ENCODE measurements at places on chromosomes 16 and 17.

- DNase-seq: no peak
Measured at GRCh38 chr16:1696863-1697262, 9.1 kb upstream of the MAPK8IP3 start.

DNA sequence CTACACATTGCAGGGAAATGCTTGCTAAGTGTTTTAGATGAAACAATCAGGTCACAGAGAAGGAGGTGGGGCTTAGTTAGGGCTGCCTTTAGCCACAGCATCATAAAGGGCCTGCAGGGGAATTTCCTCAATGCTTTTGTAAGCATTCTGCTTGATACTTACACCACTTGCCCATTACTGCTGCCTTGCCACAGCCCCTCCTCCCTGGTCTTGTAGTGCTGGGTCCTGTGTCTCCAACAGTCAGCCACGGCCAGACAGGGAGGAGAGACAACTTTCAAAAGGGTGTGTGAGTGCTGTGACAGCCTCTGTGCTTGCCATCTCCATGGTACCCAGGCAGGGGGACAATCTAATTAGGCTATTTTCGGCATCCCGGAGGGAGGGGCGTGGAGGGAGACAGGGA lies 111.2 kb downstream of the SHISA9 start:
- no peak for DNase-seq

- no peak for DNase-seq
Measured at GRCh38 chr16:2769675-2770056, 7.4 kb downstream of the ELOB start.

DNA sequence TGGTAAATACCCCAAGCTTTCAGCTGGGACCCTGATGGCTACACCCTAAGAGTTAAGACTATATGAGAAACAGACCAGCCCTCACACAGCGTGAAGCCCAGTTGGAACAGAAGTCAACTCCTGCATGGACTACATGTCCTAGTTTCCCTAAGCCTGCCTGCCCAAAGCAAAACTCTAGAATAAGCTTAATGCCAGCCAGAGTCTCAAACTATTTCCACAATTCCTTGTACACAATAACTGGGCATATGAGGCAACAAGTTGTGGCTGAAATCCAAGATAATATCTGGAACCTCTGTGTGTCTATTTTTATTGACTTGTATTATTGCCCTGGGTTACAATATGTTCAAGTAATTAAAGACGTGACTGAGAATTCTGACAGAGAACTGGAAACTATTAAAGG lies 19.4 kb downstream of the MYH10 start:
- DNase-seq: no peak

- DNase-seq: no peak
Measured at GRCh38 chr17:51097708-51098446, 22.8 kb downstream of the SPAG9 start.

- DNase-seq: no peak
Measured at GRCh38 chr16:78309763-78310162, 210.3 kb downstream of the WWOX start.

DNA sequence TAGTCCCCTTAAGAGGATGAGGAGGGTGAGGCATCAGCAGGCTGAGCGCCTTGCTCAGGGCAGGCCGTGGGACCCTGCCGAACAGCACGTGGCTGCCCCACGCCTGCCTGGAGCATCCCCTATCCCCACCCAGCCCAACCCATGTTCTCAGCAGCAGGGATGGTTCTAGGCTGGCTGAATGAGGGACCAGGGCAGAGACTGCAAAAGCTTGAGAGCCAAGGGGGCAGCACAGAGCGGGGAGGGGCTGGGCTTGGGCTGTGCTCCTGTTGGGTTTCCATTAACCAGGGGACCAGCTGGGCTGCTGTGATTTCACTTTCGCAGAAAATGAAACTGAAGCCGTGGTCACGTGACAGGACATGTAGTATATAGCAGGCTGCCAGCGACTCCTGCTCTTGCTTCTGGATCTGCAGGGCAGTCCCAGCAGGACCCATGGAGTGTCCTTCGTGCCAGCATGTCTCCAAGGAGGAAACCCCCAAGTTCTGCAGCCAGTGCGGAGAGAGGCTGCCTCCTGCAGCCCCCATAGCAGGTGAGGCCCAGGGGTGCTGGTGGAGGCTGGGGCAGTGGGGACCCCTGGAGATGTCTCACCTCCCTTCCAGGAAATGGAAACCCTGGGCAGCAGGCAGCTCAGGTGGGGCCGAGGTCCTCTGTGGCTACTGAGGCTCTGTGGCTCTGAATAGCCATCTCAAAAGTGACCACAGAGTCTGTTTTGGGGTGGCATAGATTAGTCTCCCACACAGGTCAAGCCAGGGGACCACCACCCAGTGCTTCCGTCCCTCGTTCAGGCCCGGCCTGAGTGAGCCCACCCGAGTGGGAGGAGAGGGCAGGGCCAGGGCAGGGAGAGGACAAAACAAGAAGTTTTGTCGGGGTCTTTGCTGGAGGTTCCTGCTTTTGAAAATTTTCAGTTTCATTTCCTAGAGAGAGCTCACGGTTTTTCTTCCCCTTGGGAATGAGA lies 2.9 kb downstream of the RNF213 start:
- no peak for DNase-seq

GRCh38 chr17:9174779-9175574 lies 153.7 kb downstream of the NTN1 start:
- no peak for DNase-seq

GRCh38 chr16:51084074-51084928 lies 66.8 kb downstream of the SALL1 start:
- no peak for DNase-seq

GRCh38 chr16:68404736-68405345 lies 43.5 kb downstream of the SMPD3 start:
- no peak for DNase-seq

- no peak for DNase-seq
Measured at GRCh38 chr17:57636274-57636673, 108.8 kb downstream of the CCDC182 start.

DNA sequence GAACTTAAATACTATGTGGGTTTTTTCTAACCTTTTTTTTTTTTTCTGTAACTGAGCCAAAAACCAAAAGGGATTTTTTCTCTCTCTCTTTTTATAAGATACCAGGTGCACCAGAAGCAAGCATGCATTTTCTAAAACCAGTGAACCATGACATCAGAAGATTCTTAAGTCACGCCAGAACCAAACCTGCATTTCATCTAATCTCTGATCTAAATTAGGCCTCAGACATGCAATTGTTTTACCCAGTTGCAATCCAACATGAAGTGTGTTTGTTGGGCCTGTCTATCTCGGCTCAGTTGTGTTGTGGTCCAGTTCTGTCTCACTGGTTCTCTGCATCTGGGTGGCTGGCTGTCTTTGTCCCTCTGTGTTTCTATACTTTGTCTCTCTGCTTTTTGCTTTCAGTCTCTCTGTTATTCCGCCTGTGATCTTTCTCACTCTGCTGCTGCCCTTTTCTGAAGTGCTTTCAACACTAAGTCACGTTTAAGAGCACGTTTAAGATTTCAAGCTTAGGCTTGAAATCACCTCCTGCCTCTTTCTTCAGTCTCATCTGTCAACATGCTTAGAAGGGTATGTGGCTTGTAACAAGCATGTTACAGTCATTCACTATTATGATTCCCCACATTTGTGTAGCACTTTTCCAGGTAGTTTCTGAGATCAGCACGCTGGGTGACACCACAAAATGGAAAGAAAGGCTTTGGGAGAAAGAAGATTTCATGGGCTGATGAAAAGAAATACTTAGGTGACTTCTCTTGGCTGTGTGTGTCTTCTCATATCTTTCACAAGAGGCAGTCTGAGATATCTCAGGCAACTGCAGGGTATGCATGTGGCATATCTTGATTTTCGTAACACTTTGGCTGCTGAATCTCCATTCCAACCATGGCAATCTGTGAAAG lies 488.9 kb downstream of the SHISA9 start:
- DNase-seq: no peak

GRCh38 chr17:79077587-79077986 lies 3.0 kb downstream of the ENGASE start:
- DNase-seq: no peak
